ENCODE measurements at places on chromosomes 7 and 10. TPM values are rescaled to one million over a fixed set of nuclear protein-coding genes. Genes with fewer than 3 reads are reported as not detected.

GHRHR gene
- not detected for total RNA-seq

PNLIP gene
- not detected for total RNA-seq

GJD4 gene
- not detected for total RNA-seq

DNA sequence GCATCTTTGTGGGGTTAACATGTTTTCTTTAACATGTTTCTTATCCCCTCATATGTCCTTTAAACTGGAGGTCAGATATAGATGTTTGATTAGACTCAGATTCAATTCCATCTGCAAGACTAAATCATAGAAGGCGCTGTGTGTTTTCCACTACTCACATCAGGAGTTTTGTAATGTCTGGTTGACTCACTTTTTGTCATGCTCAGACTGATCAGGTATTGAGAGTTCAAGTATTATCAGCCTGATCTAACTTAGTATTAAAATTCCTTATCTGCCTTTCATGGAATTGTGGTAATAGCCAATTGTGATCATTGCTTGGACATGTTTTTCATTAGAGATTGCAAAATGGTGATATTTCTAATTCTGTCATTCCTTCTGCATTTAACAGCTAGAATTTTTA is 30.2 kb downstream of the ENTPD7 start:
- no peak overlapping the region for H3K27ac ChIP-seq
- H3K4me3 ChIP-seq, result no peak overlapping the region
- H3K4me1 ChIP-seq, result no peaks in the 10 kb centered on the region
- DNase-seq, result no peak
- no peaks in the 10 kb centered on the region for H3K27me3 ChIP-seq
- peaks cover 10% of the 10 kb centered on the region for H3K36me3 ChIP-seq

GRCh38 chr7:95180-95862 is 97.0 kb upstream of the FAM20C start:
- H3K4me3 ChIP-seq, result no peak overlapping the region
- no peak overlapping the region for H3K27ac ChIP-seq
- peaks cover 3% of the 10 kb centered on the region for H3K4me1 ChIP-seq
- no peaks in the 10 kb centered on the region for H3K36me3 ChIP-seq
- DNase-seq, result no peak

GRCh38 chr7:138036135-138036534 is 34.2 kb upstream of the CREB3L2 start:
- no peaks in the 10 kb centered on the region for H3K27me3 ChIP-seq
- H3K4me1 ChIP-seq, result peaks cover 2% of the 10 kb centered on the region
- no peaks in the 10 kb centered on the region for H3K36me3 ChIP-seq

- DNase-seq, result no peak
- H3K4me3 ChIP-seq, result no peak overlapping the region
Observed at GRCh38 chr7:151395036-151395367, 14.8 kb downstream of the WDR86 start.

DNA sequence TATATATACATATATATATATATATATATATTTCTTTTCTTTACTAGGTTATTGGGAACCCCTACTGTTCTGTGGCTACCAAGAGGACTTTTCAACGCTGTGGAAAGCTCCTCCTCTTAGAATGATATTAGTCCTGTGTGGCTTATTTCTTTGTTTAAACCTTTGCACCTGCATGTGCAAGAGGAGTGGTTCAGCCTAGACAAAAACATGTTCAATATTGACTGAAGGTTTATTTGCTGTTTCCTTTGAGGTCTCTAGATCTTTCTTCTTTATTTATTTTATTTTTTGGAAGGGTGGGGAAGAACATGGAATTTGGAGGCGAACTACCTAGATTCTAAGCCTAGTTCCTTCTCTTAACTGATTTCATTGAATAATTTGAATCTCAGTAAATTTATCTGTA is 118.1 kb downstream of the GNAT3 start:
- no peaks in the 10 kb centered on the region for H3K27me3 ChIP-seq
- no peak overlapping the region for H3K4me3 ChIP-seq
- no peak for DNase-seq
- H3K4me1 ChIP-seq, result no peaks in the 10 kb centered on the region
- no peak overlapping the region for H3K27ac ChIP-seq
- no peaks in the 10 kb centered on the region for H3K36me3 ChIP-seq

DNA sequence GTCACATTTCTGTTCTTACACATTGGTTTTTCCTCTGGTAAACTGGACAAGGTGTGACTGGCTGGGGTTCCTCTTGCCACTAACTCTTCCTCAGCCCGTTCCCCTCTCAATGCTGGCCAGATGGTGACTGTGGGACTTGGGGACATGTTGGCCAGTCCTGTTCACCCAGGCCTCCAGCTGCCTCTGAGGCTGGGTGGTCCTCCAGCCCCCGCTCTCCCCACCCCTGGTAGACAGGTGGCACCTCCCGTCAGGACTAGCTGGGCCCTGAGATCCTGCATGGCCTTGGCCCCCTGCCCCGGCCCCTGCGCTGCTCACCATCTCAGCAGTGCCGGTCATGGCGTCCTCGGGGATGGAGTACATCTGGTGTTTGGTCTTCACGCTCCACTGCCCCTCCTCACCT is 10.8 kb upstream of the MYL7 start:
- H3K27me3 ChIP-seq, result no peaks in the 10 kb centered on the region
- DNase-seq, result no peak
- no peak overlapping the region for H3K4me3 ChIP-seq
- no peak overlapping the region for H3K27ac ChIP-seq
- no peaks in the 10 kb centered on the region for H3K36me3 ChIP-seq
- no peaks in the 10 kb centered on the region for H3K4me1 ChIP-seq

GRCh38 chr10:45249978-45250693 is 65.3 kb downstream of the OR13A1 start:
- peak; percentile 78 for DNase-seq
- no peak overlapping the region for H3K27ac ChIP-seq
- no peaks in the 10 kb centered on the region for H3K36me3 ChIP-seq
- no peak overlapping the region for H3K4me3 ChIP-seq
- H3K4me1 ChIP-seq, result no peaks in the 10 kb centered on the region

GRCh38 chr7:3218411-3219225 is 82.4 kb upstream of the SDK1 start:
- H3K4me1 ChIP-seq, result peaks cover 5% of the 10 kb centered on the region
- DNase-seq, result peak; percentile 54
- no peak overlapping the region for H3K27ac ChIP-seq
- H3K4me3 ChIP-seq, result peak overlapping the region; percentile 8
- H3K36me3 ChIP-seq, result no peaks in the 10 kb centered on the region
- no peaks in the 10 kb centered on the region for H3K27me3 ChIP-seq

- no peak for DNase-seq
- H3K36me3 ChIP-seq, result no peaks in the 10 kb centered on the region
- H3K4me1 ChIP-seq, result no peaks in the 10 kb centered on the region
- no peaks in the 10 kb centered on the region for H3K27me3 ChIP-seq
- no peak overlapping the region for H3K4me3 ChIP-seq
Observed at GRCh38 chr10:130021383-130021950, 57.4 kb upstream of the EBF3 start.

DNA sequence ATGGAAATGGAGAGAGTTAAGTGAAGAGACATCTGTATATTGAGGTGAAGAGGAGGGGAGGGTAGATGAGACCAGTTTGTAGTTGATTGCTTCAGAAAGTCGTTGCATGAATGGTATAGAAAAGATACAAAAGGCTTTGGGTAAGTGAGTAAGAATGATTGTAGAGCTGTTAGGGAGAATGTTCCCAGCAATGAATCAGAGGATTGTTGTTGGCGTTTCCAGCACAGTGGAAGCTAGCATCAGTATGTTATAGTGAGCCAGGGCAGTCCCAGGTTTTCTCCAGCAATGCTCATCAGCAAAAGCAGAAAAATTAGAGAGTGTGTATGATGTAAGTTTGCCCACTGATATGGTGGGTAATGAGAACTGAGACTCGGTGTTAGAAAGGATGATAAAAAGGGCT is 15.4 kb upstream of the CDK6 start:
- H3K27me3 ChIP-seq, result no peaks in the 10 kb centered on the region
- H3K4me1 ChIP-seq, result no peaks in the 10 kb centered on the region
- no peak for DNase-seq

- H3K4me1 ChIP-seq, result no peaks in the 10 kb centered on the region
- H3K27ac ChIP-seq, result no peak overlapping the region
- no peaks in the 10 kb centered on the region for H3K36me3 ChIP-seq
- H3K4me3 ChIP-seq, result no peak overlapping the region
- H3K27me3 ChIP-seq, result peaks cover 13% of the 10 kb centered on the region
Observed at GRCh38 chr7:65509368-65510186, 135.9 kb downstream of the ZNF92 start.

GRCh38 chr10:98074315-98074911 is 44.0 kb upstream of the CRTAC1 start:
- H3K4me3 ChIP-seq, result no peak overlapping the region
- H3K4me1 ChIP-seq, result no peaks in the 10 kb centered on the region
- peak; percentile 56 for DNase-seq
- no peak overlapping the region for H3K27ac ChIP-seq
- no peaks in the 10 kb centered on the region for H3K27me3 ChIP-seq

DNA sequence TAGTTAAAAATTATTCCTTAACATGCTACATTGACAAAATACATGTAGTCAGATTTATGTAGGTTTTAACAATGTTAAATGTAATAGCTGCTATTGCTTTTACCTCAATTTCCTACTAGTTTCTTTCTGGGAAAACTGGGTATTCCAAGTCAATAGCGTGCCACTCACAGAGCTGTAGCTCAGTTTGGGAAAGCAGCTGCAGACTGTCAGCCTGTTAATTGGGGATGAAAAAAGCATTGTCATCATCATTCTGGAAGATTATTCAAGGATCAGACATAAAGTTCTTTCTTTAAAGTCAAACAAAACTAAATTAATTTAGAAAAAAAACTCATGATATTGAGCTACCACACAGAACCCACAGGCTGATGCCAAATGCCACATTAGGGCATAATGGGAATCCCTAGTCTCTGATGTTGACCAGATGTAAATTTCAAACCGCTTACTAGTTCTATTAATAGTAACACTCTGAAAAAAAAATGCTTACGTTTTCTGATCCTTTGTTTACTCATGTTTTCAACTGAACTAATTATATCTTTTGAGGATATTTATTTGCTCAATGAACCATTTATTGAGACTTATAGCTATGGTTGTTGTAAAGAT is 19.6 kb upstream of the AGMO start:
- DNase-seq, result no peak
- H3K27me3 ChIP-seq, result no peaks in the 10 kb centered on the region
- no peaks in the 10 kb centered on the region for H3K36me3 ChIP-seq
- peak overlapping the region; percentile 40 for H3K4me3 ChIP-seq
- no peaks in the 10 kb centered on the region for H3K4me1 ChIP-seq

Measured in kidney (tissue), 22 donors.